ENCODE measurements at places on chromosomes 1 and 21. TPM values are rescaled to one million over a fixed set of nuclear protein-coding genes. Genes with fewer than 3 reads are reported as not detected.

DNA sequence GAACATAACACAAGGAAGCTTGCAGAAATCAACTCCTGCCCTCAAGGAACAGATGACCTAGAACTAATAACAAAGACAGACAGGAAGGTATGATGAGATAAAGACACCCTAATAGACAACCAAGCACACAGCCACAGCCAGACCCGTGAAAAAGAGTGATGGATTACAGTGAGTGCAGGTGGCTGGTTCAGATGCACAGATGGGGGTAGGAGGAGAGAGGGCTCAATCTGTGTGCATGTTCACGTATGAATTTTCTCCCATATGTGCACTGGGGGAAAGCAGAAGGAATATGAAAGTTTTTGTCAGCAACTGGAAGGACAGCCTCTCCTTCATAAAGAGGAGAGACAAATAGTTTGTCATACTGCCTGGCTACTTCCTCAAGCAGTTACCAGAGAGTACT, 367.1 kb downstream of the PBX1 start:
- no peak overlapping the region for H3K4me3 ChIP-seq
- H3K36me3 ChIP-seq, result no peaks in the 10 kb centered on the region
- no peak overlapping the region for H3K27ac ChIP-seq

DNA sequence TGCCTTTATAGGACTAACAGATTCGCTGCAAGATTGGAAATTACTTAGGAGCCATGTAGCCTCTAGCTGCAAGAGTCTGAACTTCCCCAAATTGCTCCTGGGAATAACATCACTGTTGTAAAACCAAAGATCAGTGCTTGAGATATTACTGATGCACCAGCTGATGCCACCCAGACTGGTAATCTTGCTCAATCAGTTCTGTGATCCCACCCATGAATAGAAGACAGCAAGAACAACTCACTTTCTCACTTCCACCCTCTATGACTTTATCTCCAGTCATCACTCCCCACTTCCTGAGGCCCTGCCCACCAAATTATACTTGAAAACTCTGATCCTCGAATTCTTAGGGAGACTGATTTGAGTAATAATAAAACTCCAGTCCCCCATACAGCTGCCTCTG, 1011.1 kb downstream of the PLA2G4A start:
- H3K4me1 ChIP-seq, result no peaks in the 10 kb centered on the region
- no peak overlapping the region for H3K27ac ChIP-seq
- no peak overlapping the region for H3K4me3 ChIP-seq

- H3K27ac ChIP-seq, result no peak overlapping the region
- H3K27me3 ChIP-seq, result no peaks in the 10 kb centered on the region
- no peak for DNase-seq
- peaks cover 5% of the 10 kb centered on the region for H3K4me1 ChIP-seq
- no peak overlapping the region for H3K4me3 ChIP-seq
Observed at GRCh38 chr1:222794656-222795474, 20.0 kb upstream of the DISP1 start.

- peaks cover 46% of the 10 kb centered on the region for H3K4me1 ChIP-seq
- no peaks in the 10 kb centered on the region for H3K27me3 ChIP-seq
- H3K4me3 ChIP-seq, result peak overlapping the region; percentile 84
- no peak for DNase-seq
Observed at GRCh38 chr21:17819877-17820229, 697 bp upstream of the C21orf91 start.

- H3K4me1 ChIP-seq, result no peaks in the 10 kb centered on the region
- no peak for DNase-seq
- no peak overlapping the region for H3K27ac ChIP-seq
- H3K4me3 ChIP-seq, result no peak overlapping the region
- no peaks in the 10 kb centered on the region for H3K27me3 ChIP-seq
- peaks cover 8% of the 10 kb centered on the region for H3K36me3 ChIP-seq
Observed at GRCh38 chr1:227922501-227923352, 25.0 kb downstream of the WNT9A start.

The PLA2G2C gene
- total RNA-seq, result not detected

Data from left ventricle myocardium inferior (tissue), 1 donor.